Temporal lobe (tissue), 4 donors: ENCODE measurements at places on chromosomes 6 and 20. TPM values are rescaled to one million over a fixed set of nuclear protein-coding genes. Genes with fewer than 3 reads are reported as not detected.

Gene XKR7
- total RNA-seq: 11.3 TPM

Gene TMEM217
- total RNA-seq: 0.49 TPM

Gene ZNF311
- total RNA-seq: 6.1 TPM

Gene SLC22A16
- 0.49 TPM for total RNA-seq

Gene SAPCD1
- 0.74 TPM for total RNA-seq

Gene GZF1
- total RNA-seq: 20.7 TPM

Gene SLC18B1
- 10.8 TPM for total RNA-seq

Gene RPS6KA2
- total RNA-seq: 30.2 TPM

Gene STX11
- 0.49 TPM for total RNA-seq

Gene PNPLA1
- 0.25 TPM for total RNA-seq
